ENCODE measurements at places on chromosomes 7 and 10.

GRCh38 chr10:77578583-77579227, 58.9 kb downstream of the KCNMA1 start:
- H3K27ac ChIP-seq: no peak overlapping the region
- H3K4me1 ChIP-seq: peaks cover 2% of the 10 kb centered on the region
- no peak overlapping the region for H3K4me3 ChIP-seq
- H3K27me3 ChIP-seq: no peaks in the 10 kb centered on the region
- no peaks in the 10 kb centered on the region for H3K36me3 ChIP-seq
- no peak for DNase-seq

- H3K4me3 ChIP-seq: no peak overlapping the region
- peaks cover 13% of the 10 kb centered on the region for H3K4me1 ChIP-seq
- DNase-seq: no peak
- no peak overlapping the region for H3K27ac ChIP-seq
Measured at GRCh38 chr7:103127006-103127405, 21.9 kb downstream of the NAPEPLD start.

DNA sequence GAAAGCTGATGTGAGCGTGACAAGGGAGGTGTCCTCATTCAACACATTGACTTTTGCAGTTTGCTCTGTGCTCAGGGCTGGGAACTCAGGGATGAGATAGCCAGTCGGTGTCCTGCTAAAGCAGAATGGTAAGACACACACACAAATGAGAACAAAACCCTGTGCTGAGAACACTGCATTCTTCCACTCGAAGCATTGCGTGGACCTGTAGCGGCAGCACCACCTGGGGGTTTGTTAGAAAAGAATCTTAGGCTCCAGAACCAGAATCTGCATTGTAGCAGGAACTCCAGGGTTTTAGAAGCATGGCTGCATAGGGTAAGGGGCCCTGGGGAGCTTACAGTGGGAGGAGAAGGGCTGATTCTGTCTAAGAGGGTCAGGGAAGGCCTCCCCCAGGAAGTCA, 21.5 kb upstream of the OGDHL start:
- no peak for DNase-seq
- H3K27me3 ChIP-seq: peaks cover 13% of the 10 kb centered on the region
- H3K27ac ChIP-seq: no peak overlapping the region
- no peaks in the 10 kb centered on the region for H3K4me1 ChIP-seq

DNA sequence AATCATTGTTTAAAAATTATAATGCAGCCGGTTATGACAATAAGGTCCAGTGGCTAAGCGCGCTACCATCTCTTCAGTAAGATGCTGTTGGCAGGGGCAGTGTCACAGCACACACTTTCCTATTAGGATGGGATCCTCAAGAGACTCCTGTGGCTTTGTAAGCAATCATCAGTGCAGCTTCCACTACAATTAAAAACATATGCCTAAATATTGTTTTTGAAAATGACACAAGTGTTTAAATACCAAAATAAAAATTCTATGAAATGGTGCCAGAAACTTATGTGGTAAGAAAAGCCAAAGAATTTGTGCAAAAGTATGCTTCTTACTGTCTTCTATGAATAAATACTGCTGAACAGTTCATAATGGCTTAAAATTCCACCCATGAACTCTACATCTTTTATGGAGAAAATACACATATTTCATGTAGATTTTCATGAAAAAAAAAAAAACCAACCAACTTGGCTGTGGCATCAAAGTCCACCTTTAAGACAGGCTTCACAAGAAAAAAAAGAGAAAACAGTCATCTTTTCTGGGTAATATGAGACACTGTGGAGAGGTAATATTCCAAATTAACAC, 132.8 kb downstream of the SEMA3C start:
- H3K36me3 ChIP-seq: no peaks in the 10 kb centered on the region
- H3K4me3 ChIP-seq: no peak overlapping the region
- DNase-seq: no peak
- no peaks in the 10 kb centered on the region for H3K27me3 ChIP-seq

DNA sequence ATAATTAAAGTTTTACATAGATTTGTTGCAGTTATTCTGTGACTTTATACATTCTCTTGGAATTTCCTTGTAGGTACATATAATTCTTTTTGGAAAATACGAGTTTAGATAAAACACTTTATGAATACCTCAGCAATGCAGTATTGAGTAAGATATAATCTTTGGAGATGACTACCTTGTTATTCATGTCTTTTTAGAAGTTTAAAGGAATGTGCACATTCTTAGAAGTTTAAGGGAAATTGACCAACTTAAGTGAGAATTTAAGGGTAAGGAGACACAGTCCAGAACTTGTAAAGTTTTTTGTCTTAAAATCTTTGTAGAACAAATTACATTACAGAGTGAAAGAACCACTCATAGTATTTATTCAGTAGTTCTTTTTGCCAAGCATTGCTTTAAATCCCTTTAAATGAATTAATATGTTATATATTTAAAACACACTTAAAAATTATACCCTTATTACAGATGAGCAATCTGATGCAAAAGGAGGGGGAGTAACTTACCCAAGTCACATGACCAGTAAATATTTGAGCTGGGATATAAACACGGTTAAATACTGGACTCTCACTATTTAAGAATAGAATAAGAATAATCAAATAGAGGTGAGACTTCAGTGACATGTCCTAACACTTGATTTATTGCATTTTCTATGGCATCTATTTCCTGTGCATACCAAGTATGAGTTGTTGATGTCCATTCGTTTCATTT, 139.5 kb upstream of the FERD3L start:
- H3K27ac ChIP-seq: no peak overlapping the region
- no peak for DNase-seq
- no peaks in the 10 kb centered on the region for H3K36me3 ChIP-seq
- H3K27me3 ChIP-seq: no peaks in the 10 kb centered on the region

GRCh38 chr10:121099592-121099991, 248.4 kb downstream of the WDR11 start:
- H3K4me1 ChIP-seq: no peaks in the 10 kb centered on the region
- H3K36me3 ChIP-seq: no peaks in the 10 kb centered on the region
- no peak for DNase-seq
- no peak overlapping the region for H3K4me3 ChIP-seq
- H3K27me3 ChIP-seq: no peaks in the 10 kb centered on the region

GRCh38 chr7:99399597-99399996, 8.8 kb downstream of the PDAP1 start:
- H3K36me3 ChIP-seq: peaks cover 58% of the 10 kb centered on the region
- no peaks in the 10 kb centered on the region for H3K27me3 ChIP-seq
- peak overlapping the region; percentile 80 for H3K27ac ChIP-seq

DNA sequence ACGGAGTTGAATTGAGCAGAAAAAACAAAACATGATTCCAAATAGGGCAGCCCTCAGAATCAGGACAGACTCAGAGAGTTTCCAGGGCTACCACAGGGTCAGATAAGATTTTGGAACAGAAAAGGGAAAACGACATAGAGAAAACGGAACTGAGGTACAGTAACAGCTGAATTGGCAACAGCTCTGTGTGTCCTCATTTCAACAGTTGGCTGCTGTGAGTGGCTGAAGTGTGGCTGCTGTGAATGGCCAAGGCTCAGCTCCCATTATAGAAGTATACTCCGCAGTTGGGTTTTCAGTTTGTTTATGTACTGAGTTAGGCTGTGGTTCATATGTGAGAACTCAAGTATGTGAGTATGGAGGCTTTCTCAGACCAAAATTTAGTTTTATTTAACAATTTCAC, 32.0 kb downstream of the ANTXRL start:
- DNase-seq: no peak
- H3K4me1 ChIP-seq: no peaks in the 10 kb centered on the region
- H3K36me3 ChIP-seq: no peaks in the 10 kb centered on the region
- H3K27ac ChIP-seq: no peak overlapping the region
- no peak overlapping the region for H3K4me3 ChIP-seq
- H3K27me3 ChIP-seq: no peaks in the 10 kb centered on the region

GRCh38 chr10:43084812-43085211, 7.9 kb downstream of the RET start:
- H3K4me1 ChIP-seq: no peaks in the 10 kb centered on the region
- H3K27me3 ChIP-seq: peaks cover 20% of the 10 kb centered on the region
- H3K27ac ChIP-seq: no peak overlapping the region

DNA sequence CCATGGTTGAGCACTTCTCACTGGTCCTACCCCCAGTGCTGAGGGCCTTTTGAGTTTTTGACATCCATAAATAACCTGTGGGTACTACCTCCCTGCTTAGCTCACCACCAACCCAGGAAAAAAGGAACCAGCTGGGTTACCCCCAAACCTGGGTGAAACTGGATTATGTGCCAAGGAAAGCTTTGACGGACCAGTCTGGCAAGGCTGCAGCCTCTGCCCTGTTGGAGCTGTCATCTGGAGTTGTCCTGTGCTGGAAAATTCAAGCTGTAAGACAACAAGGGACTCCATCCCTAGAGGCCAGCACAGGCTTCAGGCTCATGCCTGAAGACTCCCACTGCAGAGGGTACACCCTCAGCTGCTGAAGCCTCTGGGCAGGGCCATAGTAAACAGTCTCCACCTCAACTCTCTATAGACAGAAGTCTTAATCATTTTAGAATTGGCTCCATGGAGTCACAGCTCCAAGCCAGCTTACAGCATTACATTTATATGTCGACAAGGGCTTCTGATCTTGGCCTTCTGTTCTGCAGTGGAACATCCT, 115.5 kb upstream of the AFAP1L2 start:
- DNase-seq: no peak
- no peaks in the 10 kb centered on the region for H3K27me3 ChIP-seq
- H3K4me3 ChIP-seq: no peak overlapping the region
- H3K4me1 ChIP-seq: peaks cover 97% of the 10 kb centered on the region
- peaks cover 5% of the 10 kb centered on the region for H3K36me3 ChIP-seq

DNA sequence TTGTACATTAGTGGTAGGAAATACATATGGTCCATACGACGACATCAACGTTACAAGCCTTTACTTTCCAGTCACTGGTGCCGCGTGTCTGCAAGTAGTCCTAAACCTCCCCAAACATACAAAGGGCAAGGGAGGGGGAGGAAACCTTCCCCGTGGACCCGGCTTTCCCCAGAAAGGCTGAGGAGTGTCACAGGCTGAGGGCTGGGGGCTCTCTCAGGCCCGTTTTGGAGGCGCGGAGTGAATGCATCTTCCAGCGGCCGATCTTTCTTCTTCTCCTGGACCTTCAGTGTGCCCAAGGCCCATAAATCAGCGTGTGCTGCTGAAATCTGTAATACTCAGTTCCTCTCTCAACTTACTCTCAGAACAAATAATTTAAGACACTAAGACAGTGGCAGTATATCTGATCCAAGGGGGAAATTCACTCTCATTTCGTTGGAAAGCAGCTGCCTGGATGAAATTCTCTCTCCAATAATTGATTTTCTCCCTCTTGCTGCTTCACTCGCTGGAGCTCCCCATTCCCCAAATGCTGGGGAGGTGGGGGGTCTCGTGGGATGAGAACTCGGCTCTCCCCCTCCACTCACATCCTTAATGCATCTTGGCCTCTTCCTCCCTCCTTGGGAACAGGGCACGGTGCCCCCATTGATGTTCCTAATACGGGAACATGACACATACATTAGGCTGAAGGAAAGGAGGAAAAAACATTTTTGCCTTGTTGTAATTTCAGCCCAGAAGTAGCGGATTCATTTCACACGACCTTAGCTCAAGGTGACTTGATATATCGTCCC, 126.1 kb downstream of the ADARB2 start:
- H3K27me3 ChIP-seq: peaks cover 51% of the 10 kb centered on the region
- H3K36me3 ChIP-seq: no peaks in the 10 kb centered on the region
- H3K4me3 ChIP-seq: no peak overlapping the region
- no peak for DNase-seq

DNA sequence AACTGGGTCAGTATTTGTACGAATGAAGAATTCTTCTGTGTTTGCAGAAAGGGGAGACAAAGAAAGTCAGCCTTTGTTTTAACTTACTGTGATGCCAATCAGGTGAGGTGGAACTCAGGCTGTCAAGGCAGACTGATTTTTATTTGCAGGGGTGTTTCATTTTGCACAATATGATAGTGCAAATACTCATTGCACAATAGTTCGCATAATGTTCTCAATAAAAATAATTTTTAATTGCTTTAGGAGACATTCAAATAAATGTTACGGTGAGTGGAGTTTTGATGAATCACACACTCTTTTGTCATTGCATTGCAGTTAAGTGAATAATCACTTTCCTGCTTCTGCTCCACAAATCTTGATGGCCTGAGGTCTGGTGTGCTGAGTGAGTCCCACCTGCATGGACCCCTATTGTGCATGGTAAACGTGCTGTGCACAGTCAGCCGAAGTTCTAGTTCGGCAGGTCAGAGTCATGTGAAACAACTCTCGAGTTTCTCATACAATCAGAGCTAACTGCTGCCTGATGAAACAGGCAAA, 141.3 kb upstream of the FZD8 start:
- H3K36me3 ChIP-seq: no peaks in the 10 kb centered on the region
- H3K27ac ChIP-seq: no peak overlapping the region
- no peak for DNase-seq
- H3K4me3 ChIP-seq: no peak overlapping the region
- no peaks in the 10 kb centered on the region for H3K27me3 ChIP-seq

DNA sequence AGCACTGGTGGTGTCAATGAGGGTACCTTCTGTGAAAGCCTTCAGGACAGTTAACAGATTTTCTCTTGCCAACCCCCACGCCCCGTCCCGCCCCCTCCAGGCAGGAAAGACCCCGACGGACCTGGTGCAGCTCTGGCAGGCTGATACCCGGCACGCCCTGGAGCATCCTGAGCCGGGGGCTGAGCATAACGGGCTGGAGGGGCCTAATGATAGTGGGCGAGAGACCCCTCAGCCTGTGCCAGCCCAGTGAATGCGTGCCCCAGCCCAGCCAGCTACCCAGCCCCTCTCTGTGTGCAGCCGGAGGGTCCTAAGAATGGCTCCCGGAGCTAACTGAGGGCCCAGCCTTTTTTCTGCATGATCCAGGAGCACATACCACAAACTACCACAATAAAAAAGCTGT, 713 bp upstream of the HOGA1 start:
- H3K4me1 ChIP-seq: no peaks in the 10 kb centered on the region
- H3K36me3 ChIP-seq: no peaks in the 10 kb centered on the region
- H3K4me3 ChIP-seq: no peak overlapping the region

DNA sequence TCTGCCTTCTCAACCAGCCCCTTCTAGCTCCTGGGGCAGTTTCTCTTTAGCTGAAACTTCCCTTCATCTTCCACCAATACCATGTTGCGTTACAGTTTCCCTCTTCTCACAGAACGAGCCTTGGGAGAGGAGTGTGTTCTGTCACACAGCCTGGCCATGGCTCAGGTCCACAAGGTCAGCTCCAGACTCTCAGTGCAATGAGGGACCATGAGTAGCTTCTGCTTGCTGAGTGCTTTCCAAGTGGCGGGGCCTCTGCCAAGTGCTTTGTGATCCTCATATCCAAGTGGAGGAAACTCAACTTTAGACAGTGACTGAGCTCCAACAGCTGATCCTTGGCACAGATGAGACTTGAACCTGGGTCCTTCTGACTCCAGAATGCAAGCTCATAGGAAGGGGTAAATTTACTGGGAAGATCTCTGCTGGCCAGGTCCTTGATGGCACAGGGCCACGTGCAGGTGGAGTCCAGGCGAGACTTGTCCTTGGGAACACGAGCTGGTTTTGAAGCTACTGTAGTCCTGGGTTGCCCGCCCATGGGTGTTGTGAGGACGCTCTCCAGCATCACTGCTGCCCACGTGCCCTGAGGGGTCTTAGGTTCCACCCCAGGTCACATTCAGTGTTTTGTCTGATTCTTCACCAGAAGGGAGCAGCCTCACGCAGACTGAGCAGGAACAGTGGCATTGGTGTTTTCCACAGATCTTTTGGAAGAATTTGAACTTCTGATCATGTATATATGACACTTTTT, 238.0 kb downstream of the EBF3 start:
- no peaks in the 10 kb centered on the region for H3K27me3 ChIP-seq
- no peak overlapping the region for H3K4me3 ChIP-seq
- no peaks in the 10 kb centered on the region for H3K4me1 ChIP-seq
- H3K27ac ChIP-seq: no peak overlapping the region

Data from stimulated activated naive B cell treated with anti-CD40 and anti-IgM and Interleukin-4, amounts not matched to agents 10 μg/mL and 1 μg/mL and 100 μg/mL, for 72 hours (primary cell).